ENCODE measurements at places on chromosomes 3 and 15.
A peak's percentile ranks its signal among the peaks of the same experiment; 100 is the strongest.

GRCh38 chr3:186035277-186035676 lies 73.6 kb downstream of the ETV5 start:
- no peak for DNase-seq

- DNase-seq, result no peak
Measured at GRCh38 chr3:28903171-28903601, 377.7 kb upstream of the RBMS3 start.

- no peak for DNase-seq
Measured at GRCh38 chr15:71630475-71630809, 179.9 kb upstream of the NR2E3 start.

GRCh38 chr15:99704444-99704838 lies 28.8 kb downstream of the LYSMD4 start:
- peak; percentile 82 for DNase-seq

- DNase-seq, result no peak
Measured at GRCh38 chr3:65138556-65138955, 450.8 kb upstream of the ADAMTS9 start.

DNA sequence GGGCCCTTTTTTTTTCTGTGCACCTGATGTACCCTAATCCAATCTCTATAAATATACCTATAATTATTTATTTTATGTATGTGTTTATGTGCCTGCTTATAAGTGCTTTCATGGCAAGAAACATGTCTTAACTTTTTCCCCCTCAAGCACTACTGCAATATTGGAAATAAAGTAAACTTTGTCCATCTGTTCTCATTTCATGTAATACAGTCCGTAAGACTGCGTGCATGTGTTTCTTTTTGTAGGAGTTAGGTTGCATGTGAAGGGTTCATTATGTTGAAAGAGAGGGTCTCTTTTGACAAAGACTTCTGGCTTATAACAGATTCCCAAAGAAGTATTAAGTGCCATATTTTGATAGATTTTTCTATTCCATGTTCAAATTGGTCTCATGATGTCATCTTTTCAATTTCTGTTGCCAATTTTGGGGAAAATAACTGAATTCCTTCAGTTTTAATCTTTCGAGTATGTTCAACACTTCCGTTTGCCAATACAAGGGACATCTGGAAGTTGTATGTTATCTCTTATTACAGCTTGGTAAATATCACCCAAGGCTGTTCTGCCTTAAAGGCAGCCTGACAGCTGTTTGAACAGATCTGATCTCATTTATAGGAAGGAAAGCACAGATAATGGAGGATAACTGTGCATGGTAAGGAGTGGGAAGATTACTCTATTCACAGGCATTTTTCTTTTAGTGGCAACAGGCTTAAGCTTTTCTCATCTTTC lies 273.1 kb upstream of the SGO1 start:
- no peak for DNase-seq

DNA sequence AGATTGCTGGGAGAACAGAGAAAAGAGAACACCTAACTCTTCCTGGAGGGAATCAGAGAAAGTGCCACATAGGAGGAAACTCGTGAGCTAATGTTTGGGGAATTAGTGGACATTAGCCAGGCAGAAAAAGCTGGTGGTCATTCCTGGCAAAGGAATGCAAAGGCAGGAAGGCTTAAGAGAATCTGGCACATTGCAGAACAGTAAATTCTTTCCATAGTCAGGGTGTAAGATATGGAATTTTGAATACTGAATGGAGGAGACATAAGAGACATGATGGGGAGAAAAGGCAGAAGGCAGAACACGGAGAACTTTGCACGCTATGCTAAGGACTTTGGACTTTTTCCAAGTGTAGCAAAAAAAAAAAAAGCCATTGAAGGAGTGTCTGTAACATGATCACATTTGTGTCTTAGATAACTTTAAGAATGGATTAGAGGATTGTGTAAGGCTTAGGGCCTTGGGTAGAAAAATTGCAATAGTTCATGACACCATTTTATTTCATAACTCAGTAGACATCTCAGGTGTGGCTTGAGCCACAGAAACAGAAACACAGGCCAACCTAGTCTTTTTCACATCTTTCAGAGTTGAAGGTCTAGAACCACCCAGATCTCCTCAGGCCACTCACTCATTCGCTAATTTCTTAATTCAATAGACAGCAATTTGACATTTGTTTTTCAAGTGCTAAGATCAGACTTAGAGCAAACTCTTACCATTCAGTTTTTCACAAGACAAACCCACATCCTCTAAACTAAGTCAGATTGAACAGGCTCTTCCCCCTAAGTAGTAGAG lies 31.2 kb upstream of the CCDC80 start:
- no peak for DNase-seq

- DNase-seq, result no peak
Measured at GRCh38 chr3:27293939-27294338, 75.2 kb downstream of the NEK10 start.

- no peak for DNase-seq
Measured at GRCh38 chr3:46184469-46184868, 23.6 kb downstream of the CCR1 start.

DNA sequence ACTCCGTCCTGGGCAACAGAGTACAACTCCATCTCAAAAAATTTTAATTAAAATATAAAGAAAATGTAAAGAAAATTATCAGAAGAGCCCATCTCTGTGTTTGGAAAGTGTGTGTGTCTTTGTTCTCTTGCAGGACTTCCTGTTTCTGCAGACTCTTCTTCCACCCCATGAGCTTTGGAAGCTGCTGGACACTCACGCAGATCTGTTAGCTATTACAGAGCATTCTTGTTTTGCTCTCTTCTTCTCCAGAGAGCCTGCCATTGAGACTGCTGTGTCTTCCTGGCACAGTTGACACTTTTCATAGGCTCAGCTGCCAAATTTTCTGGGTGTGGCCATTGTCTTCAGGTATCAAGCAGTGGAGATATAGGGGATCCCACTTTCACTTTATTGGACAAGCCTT lies 6.0 kb upstream of the CCR8 start:
- DNase-seq, result no peak

DNA sequence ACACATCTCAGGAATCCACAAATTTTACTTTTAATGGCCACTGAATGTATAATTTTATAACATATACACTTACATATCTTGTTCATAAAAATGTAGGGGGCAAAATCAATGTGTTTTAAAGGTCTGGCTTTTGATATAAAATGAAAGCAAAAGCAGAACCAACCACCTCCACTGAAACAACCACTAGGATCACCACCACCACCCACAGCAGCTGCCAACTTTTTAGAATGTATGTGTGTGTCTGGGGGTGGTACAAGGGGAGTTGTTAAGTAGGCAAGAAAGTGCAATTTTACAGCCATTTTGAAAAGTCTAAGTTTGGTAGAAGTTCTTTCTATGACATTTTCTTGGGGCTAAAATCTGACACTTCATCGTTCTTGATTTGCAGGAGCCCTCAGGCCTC lies 44.0 kb downstream of the OTOL1 start:
- DNase-seq, result no peak

- no peak for DNase-seq
Measured at GRCh38 chr3:70042641-70043040, 43.1 kb downstream of the SAMMSON start.

DNA sequence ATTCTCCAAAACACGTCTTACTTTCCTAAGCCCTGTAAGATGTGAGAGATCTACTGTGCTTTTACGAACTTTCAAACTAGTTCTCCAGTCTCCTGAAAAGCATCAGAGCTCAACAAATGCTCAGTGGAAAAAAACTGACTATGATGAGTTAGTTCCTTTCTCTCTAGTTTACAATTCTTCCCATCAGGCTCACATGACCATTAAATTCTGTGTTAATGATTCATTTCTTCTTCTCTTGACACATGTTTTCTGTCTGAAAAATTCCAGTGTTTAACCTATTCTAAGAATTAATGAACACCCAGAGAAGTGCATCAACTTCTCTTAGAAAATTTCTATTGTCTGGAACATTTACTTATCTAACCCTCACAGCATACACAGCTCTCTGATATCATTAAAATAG lies 844.3 kb downstream of the SI start:
- no peak for DNase-seq

DNA sequence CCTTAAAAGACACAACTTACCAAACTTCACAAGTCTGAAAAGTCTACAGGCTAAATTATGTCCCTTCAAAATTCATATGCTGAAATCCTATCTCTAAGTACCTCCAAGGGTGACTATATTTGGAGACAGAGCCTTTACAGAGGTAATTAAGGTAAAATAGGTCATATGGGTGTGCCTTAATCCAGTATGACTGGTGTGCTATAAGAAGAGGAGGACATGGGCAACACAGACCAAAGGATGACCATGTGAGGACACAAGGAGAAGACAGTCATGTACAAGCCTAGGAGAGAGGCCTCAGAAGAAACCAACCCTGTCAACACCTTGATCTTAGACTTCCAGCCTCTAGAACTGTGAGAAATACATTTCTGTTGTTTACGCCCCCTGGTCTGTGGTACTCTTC lies 32.2 kb downstream of the TXNRD3 start:
- no peak for DNase-seq

DNA sequence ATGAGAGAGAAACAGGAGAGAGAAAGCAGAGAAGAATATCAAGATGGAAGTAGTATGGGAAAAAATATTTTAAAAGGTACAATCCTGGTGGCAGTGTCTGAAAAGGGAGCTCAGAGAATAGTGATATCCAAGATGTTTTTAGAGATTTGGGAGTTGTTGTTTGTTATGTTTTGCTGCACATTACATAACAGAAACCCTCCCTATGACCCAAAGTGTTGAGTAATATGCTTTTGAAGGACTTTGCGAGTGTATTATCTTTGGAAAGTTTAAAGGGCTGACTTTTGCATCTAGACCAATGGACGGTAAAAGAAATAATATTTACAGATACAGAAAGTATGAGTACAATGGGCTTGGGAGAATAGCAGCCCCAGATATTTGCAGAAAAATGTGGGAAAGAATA lies 759.7 kb downstream of the NTRK3 start:
- DNase-seq, result no peak

- DNase-seq, result no peak
Measured at GRCh38 chr3:120031561-120031960, 62.7 kb downstream of the GSK3B start.
